GM06990 (cell line): ENCODE measurements at places on chromosomes 12 and 14.

- no peak for DNase-seq
Measured at GRCh38 chr12:82754856-82755255, 68.2 kb downstream of the TMTC2 start.

- no peak for DNase-seq
Measured at GRCh38 chr12:113812411-113813228, 153.5 kb downstream of the RBM19 start.

GRCh38 chr12:106013941-106014340, 124.8 kb downstream of the NUAK1 start:
- DNase-seq, result no peak

GRCh38 chr14:50058113-50058512, 58.3 kb downstream of the VCPKMT start:
- no peak for DNase-seq

GRCh38 chr12:124395284-124395752, 100.4 kb downstream of the RFLNA start:
- DNase-seq, result no peak

- DNase-seq, result no peak
Measured at GRCh38 chr12:5344131-5344530, 87.8 kb upstream of the NTF3 start.

DNA sequence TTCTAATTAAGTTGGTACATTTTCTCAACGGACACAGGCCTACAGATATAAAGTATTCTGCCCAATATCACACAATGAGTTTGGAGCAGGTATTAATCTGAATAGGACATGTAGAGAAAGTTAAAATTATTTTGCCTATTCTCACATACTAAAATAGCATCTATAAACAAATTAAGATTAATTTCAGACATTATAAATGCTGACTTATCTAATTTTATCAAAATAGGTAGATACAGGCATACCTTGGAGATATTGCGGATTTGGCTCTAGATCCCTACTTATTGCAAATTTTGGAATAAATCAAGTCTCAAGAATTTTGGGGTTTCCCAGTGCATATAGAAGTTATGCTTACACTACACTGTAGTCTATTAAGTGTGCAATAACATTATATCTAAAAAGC, 41.0 kb upstream of the GRIP1 start:
- DNase-seq, result no peak

- no peak for DNase-seq
Measured at GRCh38 chr14:90632451-90632850, 183.8 kb downstream of the TTC7B start.

DNA sequence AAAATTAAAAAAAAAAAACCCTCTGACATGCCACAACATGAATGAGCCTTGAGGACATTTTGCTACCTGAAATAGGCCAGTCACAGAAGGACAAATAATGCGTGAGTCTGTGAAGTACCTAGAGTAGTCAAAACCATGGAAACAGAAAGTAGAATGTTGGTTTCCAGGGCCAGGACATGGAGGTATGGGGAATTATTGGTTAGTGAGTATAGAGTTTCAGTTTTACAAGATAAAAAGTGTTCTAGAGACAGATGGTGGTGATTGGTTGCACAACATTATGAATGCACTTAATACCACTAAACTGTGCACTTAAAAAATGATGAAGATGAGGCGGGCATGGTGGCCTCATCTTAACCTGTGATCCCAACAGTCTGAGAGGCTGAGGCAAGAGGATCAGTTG, 47.6 kb upstream of the ZFP36L1 start:
- DNase-seq, result no peak

DNA sequence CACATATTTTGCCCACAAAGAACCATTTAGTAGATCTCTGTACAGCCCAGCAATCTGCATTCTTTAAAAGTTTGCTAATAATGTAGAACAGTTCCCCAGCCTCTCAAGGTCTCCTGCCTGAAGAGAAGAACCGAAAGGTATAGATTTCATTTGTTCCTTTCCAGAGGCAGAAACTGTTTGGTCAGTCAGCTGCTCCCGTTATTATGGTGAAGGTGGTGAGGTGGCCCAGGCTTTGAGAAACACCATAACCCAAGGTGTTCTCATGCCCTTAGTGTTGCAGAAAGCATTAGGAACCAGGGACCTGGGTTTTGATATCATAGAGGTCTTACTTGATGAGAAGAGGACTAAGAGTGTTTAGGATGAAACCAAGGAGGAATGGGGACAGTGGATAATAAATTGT, 65.3 kb downstream of the SUSD6 start:
- no peak for DNase-seq

DNA sequence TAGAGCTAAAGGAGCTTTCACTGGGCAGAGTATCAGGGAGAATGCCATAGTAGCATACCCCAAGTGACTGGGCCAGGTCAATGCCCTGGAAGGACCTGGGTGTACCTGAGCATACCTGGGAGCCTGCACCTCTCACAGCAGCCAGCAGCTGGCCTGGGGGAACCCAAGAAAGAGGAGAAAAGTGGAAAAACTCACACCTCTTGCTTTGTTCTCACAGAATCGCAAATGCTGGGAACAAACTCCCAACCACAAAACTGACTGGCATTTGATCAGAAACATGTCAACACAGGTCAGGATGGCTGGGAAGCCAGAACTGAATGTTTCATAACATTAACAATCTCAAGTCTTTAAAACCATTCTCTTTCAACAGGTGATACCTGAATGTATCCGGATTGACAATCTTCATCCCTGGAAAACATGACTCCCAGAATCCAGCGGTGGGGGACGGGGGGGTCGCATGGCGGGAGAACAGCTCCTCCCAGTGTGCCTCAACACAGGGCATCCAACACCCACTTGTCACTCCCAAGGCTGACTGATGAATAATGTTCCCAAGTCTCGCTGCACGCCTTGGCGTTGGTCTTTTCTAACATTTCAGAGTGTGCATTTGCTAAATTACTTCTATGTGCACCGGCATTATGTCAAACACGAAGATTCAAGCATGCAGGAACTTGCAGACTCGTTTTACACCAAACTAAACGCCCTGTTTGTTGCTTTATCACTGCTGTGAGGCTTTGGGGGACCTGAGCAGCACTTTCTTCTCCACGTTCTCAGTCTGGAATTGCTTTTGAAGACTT, 7.9 kb downstream of the FOXN3 start:
- no peak for DNase-seq
